ENCODE measurements at places on chromosomes 6 and 20. TPM values are rescaled to one million over a fixed set of nuclear protein-coding genes. Genes with fewer than 3 reads are reported as not detected.

The CST7 gene
- total RNA-seq: 4.7 TPM

The TINAG gene
- not detected for total RNA-seq

The RAET1L gene
- total RNA-seq: not detected

The CTAGE9 gene
- total RNA-seq: not detected

The JPH2 gene
- 8.7 TPM for total RNA-seq

The PDE7B gene
- 4.1 TPM for total RNA-seq

The TNFRSF21 gene
- total RNA-seq: 25.5 TPM

The LBP gene
- 19.5 TPM for total RNA-seq

The RAB44 gene
- total RNA-seq: 0.51 TPM

The SLC22A16 gene
- not detected for total RNA-seq

The HTR1B gene
- total RNA-seq: not detected

The PDYN gene
- total RNA-seq: not detected

The CABLES2 gene
- total RNA-seq: 1.6 TPM

The SEL1L2 gene
- total RNA-seq: not detected

The PPP1R16B gene
- total RNA-seq: 37.3 TPM

The EPPIN gene
- total RNA-seq: not detected

The ITPR3 gene
- total RNA-seq: 16.5 TPM

The RGS17 gene
- 3.5 TPM for total RNA-seq

The GRM1 gene
- not detected for total RNA-seq

The APOBEC2 gene
- total RNA-seq: not detected

The ISM1 gene
- total RNA-seq: 16.0 TPM

The FAM229B gene
- 8.6 TPM for total RNA-seq

The SLCO4A1 gene
- total RNA-seq: 30.9 TPM

The SLC4A11 gene
- 5.3 TPM for total RNA-seq

The DBNDD2 gene
- total RNA-seq: 42.3 TPM

The KCNG1 gene
- total RNA-seq: not detected

The PRPH2 gene
- 0.34 TPM for total RNA-seq

The RHAG gene
- total RNA-seq: not detected

The CCM2L gene
- total RNA-seq: 4.6 TPM

The OPRL1 gene
- 2.7 TPM for total RNA-seq

The ANGPT4 gene
- 10.2 TPM for total RNA-seq

The HSPA12B gene
- total RNA-seq: 8.6 TPM

The PHACTR3 gene
- total RNA-seq: 0.66 TPM

The FAXC gene
- total RNA-seq: not detected

The CRISP3 gene
- not detected for total RNA-seq

The LY6G6F gene
- total RNA-seq: not detected

The PCSK2 gene
- total RNA-seq: not detected

The SNPH gene
- total RNA-seq: 1.7 TPM

The DEF6 gene
- total RNA-seq: 1.9 TPM

The NKAIN4 gene
- not detected for total RNA-seq

The ASIP gene
- not detected for total RNA-seq

The CHD6 gene
- 43.7 TPM for total RNA-seq

The GSTA3 gene
- not detected for total RNA-seq

The TSPO2 gene
- not detected for total RNA-seq

The PDE10A gene
- total RNA-seq: 8.7 TPM

Measured in subcutaneous adipose tissue (tissue), 4 donors.